ENCODE measurements at places on chromosomes 12 and 14.
A peak's percentile ranks its signal among the peaks of the same experiment; 100 is the strongest.

DNA sequence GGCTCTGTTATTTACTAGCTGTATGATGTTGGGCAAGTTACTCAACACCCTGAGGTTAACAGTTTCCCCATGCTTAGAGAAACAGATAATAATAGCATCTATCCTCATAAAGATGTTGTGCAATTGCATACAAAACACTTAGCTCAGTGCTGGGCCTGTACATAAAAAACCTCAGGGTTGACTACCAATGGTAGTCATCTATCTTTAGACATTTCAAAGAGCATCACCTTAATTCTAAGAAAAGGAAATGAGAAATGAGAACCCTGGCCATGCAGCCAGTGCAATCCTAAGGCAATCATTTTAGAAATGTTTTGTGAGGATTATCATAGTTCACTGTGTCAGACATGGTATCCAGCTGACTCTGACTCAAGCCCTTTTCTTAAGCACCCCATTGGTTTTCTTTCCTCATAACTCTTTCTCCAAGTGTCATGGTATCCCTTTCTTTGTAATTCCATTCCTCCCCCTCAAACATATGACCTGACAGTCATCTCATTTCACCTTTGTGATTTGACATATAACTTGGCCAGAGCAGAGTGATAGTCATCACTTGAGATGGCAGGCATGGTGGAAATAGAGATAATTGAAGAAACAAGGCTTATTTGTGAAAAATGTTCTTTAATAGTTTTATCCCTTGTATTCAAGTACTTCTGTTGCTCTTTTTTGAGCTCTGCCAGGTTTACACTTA, 29.5 kb upstream of the OSBPL8 start:
- DNase-seq, result no peak

DNA sequence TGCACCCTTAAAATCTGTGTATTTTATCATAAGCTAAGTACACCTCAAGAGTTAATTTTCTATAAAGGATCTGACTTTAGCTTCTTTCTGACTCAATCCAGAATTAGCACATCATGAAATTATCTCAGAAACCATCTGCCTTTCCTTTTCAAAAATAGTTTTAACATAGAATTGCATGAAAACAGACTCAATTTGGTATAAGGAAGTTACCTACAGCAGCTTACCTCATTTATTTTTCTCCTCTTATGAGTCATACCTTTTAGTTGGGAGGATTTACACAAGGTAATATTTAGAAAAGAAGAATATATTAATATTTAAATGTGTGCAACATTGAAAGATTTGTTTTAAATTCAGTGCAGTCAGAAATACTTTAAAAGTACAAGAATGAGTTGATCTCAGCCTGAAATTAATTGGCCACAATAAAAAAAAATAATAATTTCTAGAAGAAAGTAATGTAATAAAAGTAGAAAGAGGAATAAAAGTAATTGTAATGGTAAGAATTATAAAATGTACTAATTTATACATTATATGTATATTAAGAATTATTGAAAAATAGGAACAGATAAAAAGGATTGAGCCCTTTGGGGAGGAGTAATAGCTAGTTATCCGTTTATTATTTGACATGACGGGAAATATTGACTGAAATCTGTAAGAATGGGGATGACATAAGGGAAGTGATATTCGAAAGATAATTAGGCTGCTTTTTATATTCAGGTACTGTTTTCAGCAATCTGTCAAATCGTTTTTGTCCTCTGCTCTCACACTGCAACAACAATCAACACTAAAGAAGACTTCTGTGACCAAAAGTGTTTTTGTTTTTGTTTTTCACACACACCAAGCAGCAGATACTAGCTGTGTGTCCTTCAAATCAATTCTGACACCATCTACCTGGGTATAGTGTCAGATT, 20.5 kb downstream of the ADAM21 start:
- DNase-seq, result no peak

GRCh38 chr12:13749389-13749788, 232.0 kb downstream of the GRIN2B start:
- DNase-seq, result no peak

DNA sequence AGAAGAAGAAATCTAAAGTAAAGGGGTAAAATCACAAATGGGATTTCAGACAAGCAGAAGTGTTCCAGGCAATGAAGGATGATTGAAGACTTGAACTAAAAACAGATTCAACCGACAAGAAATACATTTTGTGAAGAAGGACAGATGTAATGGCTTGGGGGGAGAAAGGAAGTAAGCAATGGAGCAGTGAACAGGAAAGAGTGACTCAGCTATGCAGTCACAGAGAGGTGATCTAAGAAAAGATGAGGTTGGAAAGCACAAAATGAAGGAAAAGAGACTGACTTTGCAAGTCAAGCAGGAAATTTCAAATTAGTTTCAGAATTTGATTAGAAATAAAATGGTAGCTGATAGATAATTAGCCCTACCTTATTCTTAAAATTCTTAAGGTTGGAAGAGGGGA, 66.5 kb downstream of the PUS7L start:
- no peak for DNase-seq

GRCh38 chr12:99722690-99723486, 75.3 kb downstream of the GARIN6 start:
- no peak for DNase-seq

- peak; percentile 25 for DNase-seq
Measured at GRCh38 chr12:27861428-27862167, 81.6 kb upstream of the MANSC4 start.

DNA sequence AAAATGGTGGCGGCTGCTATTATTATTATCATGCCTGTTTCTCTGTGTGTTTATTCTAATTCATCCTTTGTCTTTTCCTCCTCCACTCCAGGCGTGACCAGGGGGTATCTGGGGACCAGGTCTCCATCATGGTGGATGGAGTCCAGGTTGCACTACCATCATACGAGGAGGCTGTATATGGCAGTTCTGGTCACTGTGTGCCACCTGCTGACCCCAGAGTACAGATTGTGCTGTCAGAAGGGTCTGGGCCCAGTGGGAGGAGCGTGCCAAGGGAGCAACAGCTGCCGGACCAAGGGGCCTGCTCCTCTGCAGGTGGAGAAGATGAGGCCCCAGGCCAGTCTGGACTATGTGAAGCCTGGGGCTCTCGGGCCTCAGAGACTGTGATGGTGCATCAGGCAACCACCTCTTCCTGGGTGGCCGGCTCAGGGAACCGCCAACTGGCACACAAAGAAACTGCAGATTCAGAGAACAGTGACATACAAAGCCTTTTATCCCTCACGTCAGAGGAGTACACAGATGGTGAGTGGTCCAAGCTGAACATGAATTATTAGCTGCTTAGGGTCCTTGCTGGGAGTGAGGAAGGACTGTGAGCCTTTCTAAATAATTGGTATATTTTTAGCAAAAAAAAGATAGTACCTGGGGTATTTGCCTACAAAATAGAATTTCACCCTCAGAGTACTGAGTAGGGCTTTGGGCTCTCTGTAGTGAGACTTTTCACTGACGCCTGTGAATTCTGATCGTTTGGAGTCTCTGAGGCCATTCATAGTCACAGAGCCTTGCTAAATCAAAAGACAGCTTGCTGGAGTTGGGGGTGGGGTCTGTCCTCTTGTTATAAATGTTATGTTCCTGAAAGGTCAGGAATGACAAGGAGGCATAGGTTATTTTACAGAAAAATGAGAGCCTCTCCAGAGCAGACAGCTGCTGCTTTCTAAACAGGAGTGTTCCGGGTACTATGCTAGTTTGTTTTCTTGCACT, 58.1 kb upstream of the SRSF5 start:
- peak; percentile 35 for DNase-seq

- no peak for DNase-seq
Measured at GRCh38 chr14:96568621-96569020, 66.4 kb downstream of the PAPOLA start.

Measured in mucosa of descending colon (tissue), 3 donors.